ENCODE measurements at places on chromosomes 6 and 20.

DNA sequence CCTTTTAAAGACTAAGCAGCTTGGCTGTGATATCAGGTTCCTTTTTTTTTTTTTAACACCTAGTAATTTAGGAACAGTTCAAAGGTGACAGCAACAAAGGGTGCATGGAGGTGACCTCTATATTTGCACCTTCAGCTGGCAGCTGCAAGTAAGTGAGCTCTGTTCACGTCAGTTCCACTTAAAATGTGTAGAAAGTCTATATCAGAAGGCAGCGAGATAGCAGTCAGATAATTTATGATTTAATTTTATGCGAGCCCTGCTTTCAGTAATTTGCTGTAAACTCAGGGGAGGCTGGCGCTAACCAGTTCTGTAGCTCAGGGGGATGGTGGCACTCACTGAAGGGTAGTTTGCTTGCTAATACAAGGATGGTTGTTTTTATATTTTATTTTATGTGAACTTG lies 602.8 kb upstream of the MMS22L start:
- DNase-seq = no peak

DNA sequence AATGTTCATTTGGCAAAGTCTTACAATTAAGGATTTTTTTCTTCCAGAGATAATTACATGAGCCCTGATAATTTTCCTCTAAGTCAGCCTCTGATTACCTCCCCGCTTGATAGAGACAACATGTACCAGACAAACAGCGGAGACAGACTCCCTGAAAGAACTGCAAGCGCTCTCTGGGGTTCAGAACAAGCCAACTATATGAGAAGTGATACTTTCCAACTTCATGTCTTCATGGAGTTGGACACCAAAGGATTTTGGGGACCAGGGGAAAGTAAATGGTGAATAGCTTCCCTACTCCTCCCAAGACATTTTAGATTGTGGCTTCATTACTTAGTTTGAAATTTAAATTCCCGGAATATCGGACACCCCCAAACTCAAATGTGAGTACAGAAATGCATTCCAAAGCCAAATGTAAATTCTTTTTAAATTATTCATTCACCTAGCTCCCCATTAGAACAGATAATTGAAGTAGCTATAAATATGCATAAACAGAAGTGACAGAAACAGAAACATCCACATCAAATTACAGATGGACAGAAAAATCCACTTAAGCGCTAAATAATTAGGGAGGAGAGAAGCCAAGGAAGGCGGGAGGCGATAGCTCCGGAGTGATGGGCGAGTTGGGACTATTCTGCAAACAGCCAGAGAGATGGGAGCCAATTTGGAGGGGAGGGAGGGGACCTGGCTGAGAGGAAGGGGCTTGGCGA lies 129.7 kb upstream of the AKAP12 start:
- no peak for DNase-seq

GRCh38 chr6:90190752-90191395 lies 105.8 kb downstream of the BACH2 start:
- DNase-seq = no peak

DNA sequence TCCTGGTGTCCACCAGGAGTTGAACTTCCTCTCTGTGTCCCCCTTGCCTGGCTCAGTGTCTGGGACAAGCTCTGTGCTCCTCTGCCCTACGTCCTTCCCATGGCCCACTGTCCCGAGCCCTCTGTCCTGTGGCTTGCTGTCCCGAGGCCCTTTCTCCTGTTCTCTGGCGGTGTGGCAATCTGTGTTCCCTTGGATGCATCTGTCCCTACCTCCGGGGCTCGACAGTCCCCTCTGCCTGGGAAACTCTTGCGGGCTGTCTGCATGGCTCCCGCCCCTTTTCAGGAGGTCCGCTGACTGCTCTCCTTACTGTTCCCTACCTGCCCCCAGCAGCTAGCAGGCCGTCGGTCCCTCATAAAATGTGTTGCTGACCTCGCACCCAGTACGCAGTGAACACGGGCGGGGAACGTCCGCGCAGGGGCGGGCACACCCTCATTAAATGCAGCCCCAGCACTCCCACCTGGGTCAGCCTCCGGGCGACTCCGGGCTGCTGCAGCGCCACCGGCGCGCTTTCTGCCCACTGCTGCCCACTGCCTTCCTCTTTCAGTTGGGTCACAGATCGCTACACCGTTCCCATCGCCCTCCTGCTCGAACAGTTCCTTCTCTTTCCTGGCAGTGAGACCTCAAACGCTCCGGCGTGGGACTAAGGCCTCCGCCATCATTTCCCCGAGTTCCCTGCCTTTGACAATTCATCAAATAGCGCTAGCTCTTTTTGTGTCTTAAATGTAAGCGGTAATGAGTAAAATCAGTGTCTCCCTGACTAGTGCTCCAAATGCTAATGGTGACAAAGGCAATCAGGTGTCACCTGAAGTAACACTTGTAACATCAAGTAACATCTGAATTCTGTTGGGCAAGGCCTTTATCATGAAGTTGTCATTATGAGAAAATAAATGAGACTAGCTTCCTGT lies 60.5 kb downstream of the RSPH3 start:
- no peak for DNase-seq

- no peak for DNase-seq
Observed at GRCh38 chr6:25414168-25414567, 135.0 kb downstream of the CARMIL1 start.

- no peak for DNase-seq
Observed at GRCh38 chr6:87968435-87969278, 79.0 kb upstream of the SPACA1 start.

All from activated CD4-positive, CD25-positive, alpha-beta regulatory T cell (primary cell).